Neural progenitor cell (in vitro differentiated cells): ENCODE measurements at places on chromosomes 16 and 17. TPM values are rescaled to one million over a fixed set of nuclear protein-coding genes. Genes with fewer than 3 reads are reported as not detected.

Gene CLTC
- 190 and 225 TPM in 2 replicates for total RNA-seq

DNA sequence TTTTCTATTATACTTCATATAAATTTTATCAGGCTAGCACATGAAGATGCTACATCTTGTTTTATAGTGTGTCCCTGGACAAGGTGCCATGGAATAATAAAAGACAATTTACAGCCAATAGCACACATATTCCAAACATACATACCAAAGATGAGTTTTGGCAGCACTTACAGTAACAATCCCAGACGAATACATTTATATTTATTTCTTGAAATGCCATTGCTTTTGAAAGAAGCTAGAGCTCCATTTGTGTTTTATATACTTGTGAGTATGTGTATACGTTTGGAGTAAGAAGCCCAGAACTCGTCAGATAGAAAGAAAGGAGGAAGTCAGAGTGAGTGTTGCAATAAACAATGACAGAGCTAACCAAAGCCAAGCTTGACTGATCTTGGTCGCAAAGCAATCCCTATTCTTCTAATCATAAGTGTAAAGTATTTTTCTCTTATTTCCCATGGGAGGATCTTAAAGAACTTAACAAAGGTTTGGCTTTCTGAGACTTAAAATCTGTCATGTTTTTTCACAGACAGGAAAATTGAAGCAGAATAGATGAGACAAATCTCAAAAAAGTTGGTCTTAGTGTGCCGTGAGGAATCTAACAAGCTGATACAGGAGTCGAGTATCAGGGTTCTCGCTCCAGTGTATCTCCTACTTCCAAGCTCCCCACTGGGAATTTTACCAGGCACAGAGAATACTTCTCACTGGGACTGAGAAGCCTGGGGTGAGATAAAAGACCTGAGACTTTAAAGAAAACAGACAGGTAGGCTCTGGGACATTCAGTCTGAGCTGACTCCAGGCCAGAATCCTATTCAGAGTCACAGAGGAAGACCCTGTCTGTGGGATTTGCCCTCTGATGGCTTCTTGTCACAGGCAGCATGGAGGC, 175.4 kb downstream of the AATF start:
- no peak for DNase-seq

DNA sequence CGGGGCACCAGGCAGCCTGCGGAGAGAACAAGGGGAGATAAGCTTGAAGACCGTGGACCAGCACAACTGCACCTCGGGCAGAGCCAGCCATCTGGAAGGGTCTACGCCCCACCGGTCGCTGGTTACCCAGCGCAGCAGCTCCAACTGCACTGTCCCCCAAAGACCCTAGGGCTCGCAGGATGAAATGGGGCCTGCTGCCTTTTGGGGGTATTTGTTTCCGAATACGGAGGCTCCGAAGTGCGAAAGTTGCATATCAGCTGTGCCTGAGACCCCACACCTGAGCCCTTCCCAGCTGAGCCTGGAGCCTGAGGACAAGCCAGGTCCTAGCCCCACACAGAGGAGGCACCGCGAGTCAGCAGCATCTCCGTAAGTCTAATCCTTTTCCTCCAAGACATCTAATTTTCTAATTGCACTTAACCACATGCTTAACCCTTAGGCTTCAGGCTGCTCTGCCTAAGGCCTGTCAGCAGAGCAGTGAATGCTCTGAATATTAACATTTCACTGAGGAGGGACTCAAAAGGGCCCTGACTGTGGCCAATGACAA, 4.0 kb downstream of the KIFC3 start:
- no peak for DNase-seq

DNA sequence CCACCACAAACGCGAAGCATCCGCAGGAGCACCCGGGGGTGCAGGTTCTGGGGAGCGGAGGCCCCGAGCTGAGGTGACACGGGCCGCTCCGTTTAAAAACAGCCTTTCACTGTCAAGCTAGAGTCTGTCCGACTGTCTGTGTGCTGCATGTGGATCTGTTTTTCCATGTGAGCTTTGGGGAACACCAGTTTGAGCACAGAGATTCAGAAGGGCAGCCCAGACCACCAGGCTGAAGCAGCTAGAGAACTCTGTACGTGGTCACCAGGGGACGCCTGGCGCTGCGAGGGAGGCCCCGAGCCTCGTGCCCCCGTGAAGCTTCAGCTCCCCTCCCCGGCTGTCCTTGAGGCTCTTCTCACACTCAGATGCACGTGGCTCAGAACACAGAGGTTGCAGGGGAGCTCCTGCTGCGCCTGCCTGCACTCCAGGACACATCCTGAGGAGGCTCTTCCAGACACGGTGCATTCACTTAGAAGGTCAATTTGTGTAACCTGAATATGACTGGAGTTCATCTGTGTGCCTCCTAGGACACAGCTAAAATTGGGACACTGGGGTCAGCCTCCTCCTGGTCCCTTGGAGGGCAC, 15.7 kb upstream of the FOXK2 start:
- no peak for DNase-seq

GRCh38 chr16:78289844-78290277, 190.4 kb downstream of the WWOX start:
- peak; percentile 43 for DNase-seq

DNA sequence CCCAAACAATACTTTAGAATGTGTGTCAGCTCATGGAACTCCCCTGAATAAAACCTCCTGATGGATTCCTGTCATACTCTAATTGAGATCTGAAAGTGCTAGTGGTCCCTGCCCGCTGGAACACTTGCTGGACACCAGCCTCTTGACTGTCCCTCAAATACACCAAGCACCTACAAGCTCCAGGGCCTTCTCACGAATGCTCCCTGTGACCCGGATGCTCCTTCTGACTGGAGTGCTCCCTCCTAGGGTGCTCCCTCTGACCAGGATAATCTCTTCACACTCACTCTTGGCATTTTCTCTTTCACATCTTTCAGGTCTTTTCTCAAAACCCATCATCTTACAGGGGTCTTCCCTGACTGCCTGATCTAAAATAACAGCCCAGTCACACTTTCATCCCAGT, 205.9 kb downstream of the SLC39A11 start:
- DNase-seq, result no peak

DNA sequence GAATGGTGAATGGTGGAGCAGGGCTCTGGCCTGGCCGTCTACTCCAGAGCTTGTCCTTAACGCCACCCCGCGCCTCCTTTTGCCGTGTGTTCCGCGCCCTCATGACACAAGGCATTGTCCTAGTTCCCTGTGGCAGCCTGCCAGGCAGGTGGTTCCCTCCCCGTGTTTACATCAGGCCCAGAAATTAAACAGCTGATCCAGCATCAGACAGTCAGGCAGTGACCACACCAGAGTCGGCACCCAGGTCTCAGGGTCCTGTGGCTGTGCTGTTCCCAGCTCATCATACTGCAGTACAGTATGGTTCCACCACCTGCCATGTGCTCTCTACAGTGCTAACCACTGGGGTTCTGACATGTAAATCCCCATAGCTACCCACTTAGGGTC, 119.7 kb downstream of the RAB11FIP4 start:
- no peak for DNase-seq

- peak; percentile 68 for DNase-seq
Observed at GRCh38 chr17:73165616-73166404, 1.0 kb downstream of the SSTR2 start.

GRCh38 chr17:55668312-55668920, 54.2 kb downstream of the TMEM100 start:
- DNase-seq, result no peak

DNA sequence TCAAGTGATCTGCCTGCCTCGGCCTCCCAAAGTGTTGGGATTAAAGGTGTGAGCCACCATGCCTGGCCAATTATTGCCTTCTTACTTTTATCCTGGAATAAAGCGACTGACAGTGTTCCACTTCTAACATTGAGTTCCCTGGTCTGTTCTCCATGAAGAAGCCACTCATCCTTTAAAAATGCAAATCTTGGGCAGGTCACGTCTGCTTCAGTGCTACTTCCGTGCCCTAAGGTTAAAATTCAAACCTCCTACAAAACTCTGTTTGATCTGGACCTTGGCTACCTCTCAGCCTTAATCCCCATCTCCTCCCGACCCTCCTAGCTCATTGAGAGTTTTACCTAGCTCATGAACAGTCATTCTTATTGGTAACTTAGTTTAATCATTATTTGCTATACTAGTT, 9.6 kb upstream of the SHISA9 start:
- no peak for DNase-seq

- DNase-seq, result no peak
Observed at GRCh38 chr17:42409523-42410318, 13.3 kb downstream of the CAVIN1 start.

Gene PGAP3
- total RNA-seq, result 6.6 and 26.1 TPM in 2 replicates

DNA sequence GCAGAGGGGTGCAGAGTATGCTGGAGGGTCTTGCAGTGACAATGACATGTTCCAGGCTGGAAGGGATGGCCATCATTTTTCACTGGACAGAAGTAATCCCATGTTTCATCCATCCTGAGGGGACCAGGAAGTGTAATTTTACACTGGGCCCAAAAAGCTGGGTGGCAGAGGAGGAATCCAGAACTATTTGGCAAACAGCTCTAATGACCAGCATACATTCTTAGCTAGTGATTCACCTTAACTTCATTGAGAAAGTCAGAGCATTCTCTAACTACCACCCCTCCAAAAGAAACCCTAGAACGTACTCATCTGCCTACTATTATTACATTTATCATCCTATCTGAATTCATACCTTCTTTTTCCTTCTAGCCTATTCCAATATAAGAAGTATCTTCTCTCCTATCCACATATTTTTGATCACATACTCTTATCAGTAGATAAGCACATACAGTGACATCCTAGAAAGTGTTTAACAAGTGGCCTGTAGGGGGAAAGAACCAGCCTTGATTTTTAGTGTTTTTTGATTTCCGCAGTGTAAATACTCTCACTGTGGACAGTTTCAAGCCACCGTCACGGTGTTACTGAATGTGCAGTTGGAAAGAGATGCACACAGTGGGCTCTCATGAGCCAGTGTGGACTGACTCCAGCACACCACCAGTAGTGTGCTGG, 118.1 kb downstream of the FTO start:
- no peak for DNase-seq

- peak; percentile 81 for DNase-seq
Observed at GRCh38 chr16:81650982-81651562, 128.0 kb upstream of the PLCG2 start.

DNA sequence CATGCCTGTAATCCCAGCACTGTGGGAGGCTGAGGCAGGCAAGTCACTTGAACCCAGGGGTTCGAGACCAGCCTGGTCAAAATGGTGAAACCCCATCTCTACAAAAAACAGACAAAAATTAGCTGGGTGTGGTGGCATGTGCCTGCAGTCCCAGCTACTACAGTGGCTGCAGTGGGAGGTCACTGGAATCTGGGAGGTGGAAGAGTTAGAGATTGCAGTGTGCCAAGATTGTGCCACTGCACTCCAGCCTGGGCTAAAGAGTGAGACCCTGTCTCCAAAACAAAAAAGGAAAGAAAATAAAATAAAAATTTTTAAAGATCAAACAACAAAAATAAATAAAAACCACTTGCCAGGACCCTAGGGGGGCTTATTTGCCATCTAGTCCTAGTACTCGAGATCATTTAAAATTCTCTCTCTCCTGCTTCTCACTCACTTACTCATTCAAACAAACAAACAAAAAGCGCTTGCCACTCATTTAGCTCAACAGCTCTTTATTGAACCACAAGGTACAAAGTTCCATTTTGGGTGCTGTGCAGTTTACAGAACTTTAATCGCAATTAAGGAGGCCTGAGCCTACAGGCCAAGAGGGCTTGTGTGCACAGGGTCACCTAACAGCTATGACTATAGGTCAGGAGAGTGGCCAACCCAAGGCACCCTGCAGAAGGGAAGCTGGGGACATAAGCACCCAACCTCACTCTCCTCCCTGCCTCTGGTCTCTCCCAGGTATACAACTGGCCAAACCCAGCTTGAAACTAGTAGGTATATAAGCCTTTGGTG, 4.4 kb downstream of the CHD9NB start:
- no peak for DNase-seq

GRCh38 chr16:73032541-73033270, 15.2 kb downstream of the ZFHX3 start:
- DNase-seq, result peak; percentile 57

GRCh38 chr16:85309656-85310587, 197.7 kb upstream of the CIBAR2 start:
- peak; percentile 74 for DNase-seq

DNA sequence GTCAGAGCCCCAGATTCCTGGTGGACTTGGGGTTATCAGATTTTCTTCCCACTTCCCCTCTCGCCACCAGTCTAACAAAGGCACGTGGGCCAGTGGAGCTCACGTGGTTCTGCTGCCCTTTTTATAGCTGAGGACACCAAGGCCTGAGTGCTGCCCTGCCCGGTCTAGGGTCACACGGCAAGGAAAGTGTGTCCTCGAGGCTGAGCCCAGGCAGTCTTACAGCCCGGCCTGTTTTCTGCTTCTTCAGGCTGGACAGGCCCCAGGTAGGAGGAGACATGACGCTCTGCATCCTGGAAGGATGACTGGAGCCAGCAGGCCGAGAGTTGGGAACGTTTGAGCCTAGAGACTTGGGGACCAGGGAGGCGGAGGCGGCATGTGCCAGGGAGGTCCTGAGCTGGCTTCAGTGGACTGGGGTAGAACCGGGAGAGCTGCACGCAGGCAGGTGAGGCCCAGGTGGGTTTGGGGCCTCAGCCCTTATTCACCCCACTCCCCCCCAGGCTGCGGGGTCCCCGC, 3.5 kb downstream of the CTRB1 start:
- DNase-seq, result no peak

- DNase-seq, result no peak
Observed at GRCh38 chr16:85019659-85020245, 7.8 kb upstream of the KIAA0513 start.

Gene TBC1D28
- total RNA-seq, result 0.09 TPM in 1 of 2 replicates, not detected in the other

DNA sequence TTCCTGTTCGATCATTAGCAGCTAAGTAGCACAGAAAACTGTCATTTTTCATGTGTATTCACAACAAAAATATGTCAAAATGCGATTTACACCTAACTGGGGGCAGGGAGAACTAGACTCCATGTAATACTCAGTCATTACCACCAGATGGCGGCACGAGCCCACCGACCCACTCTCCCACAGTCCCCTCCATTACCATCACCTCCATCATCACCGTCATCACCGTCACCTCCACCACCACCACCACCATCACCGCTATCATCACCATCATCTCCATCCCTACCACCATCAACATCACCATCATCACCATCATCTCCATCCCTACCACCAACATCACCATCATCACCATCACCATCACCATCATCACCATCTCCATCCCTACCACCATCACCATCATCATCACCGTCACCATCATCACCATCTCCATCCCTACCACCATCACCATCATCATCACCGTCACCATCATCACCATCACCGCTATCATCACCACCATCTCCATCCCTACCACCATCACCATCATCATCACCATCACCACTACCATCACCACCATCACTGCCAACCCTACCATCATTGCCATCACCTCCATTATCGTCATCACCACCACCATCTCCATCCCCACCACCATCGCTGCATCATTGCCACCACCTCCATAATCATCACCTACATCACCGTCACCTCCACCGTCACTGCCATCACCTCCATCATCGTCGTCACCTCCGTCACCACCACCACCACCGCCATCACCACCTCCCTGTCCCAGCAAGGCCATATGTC, 14.4 kb downstream of the NDUFAF8 start:
- peak; percentile 51 for DNase-seq

- DNase-seq, result no peak
Observed at GRCh38 chr17:2560658-2561057, 32.8 kb upstream of the PAFAH1B1 start.

Gene ZNF385C
- total RNA-seq, result 5.0 and 7.5 TPM in 2 replicates

Gene EFCAB5
- total RNA-seq, result 0.09 and 0.71 TPM in 2 replicates
